ENCODE measurements at places on chromosomes 1 and 21.

GRCh38 chr1:59915516-59915915 is 11.1 kb downstream of the CYP2J2 start:
- no peak for DNase-seq

GRCh38 chr1:2353551-2354438 is 37.6 kb downstream of the MORN1 start:
- no peak for DNase-seq

- peak; percentile 8 for DNase-seq
These were observed 51.1 kb upstream of the CFHR3 start for GRCh38 chr1:196723325-196724185.

DNA sequence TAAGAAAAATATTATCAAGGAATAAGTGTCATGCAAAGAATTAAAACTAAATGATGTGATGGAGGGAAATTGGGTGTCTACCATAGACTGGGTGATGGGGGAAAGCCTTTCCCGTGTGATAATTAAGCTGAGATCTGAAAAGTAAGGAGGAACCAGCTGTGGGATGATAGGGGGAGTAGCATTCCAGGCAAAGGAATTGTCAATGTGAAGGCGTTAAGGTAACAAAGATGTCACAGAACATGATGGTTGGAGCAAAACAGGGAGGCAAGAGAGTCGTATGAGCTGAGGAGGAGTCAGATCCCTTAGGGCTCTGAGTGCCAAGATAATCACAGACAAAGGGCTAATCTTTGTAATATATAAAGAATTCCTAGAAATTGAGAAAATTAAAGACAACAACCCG is 170.1 kb downstream of the CDC7 start:
- DNase-seq, result no peak

- DNase-seq, result no peak
These were observed 94.5 kb upstream of the TSPAN2 start for GRCh38 chr1:115183721-115184259.

- no peak for DNase-seq
These were observed 18.7 kb upstream of the F5 start for GRCh38 chr1:169604781-169605560.

GRCh38 chr1:165616987-165617546 is 14.0 kb upstream of the MGST3 start:
- DNase-seq, result no peak

DNA sequence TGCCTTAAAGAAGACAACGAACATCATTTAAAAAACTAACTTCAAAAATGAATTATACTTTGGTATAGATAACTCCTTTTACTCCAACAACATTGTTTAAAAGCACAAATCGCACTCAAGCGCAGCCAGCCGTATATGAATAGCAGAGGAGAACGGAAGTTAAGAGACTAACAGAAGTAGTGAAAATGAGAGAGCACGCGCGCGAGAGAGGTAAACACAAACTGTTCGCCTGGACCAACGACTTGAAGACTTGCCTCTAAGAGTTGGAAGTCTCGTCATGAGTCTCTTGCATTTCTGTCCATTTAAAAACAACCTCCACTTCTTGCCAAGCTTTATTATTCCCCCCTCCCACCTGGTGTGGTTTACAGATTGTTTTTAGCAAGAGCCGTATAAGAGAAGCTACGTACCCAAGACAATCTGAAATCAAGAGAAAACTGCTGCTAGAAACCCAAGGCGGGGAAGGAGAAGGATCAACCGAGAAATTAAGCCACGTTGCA is 479 bp downstream of the SELENOF start:
- no peak for DNase-seq

- DNase-seq, result no peak
These were observed 2.5 kb downstream of the SLC25A34 start for GRCh38 chr1:15738416-15739113.

- peak; percentile 83 for DNase-seq
These were observed 3.1 kb downstream of the SMIM1 start for GRCh38 chr1:3775490-3776230.

- no peak for DNase-seq
These were observed 4.1 kb upstream of the NPPB start for GRCh38 chr1:11862890-11863289.

DNA sequence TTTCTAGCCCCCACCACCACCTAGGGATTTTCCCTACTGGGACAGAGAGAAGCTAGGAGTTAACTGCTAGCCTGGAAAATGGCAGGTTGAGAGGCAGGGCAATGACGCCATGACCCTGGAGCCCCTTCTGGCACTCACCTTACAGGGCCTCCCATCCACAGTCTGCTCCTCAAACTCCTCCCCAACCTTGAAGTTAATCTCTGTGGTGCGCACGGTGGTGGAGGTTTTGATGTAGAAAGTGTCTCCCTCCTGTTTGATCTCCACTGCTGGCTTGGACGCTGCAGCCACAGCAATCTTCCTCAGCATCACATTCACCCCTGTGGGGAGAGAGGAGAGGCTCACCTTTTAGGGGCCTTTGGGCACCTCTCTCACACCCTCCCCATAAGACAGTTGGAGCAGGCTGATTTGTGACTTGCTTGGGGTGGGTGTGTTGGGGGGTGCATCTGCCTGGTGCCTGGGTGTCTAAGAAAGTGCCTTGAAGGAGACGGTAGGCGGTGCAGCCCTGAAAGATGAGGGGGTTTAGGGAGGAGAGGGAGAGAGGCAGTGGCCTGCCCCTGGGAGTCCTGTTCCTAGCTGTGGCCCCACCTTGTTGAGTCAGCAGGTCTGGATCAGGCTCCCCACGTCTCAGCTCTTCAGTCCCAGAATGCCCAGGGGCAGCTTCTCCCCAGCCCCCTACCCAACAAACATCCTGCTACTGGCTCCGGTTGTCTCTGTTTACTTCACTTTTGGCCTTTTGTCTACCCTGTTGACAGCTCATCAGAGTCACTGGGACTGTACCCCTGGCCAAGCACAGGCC is 4.4 kb downstream of the CRABP2 start:
- DNase-seq, result no peak

GRCh38 chr1:44239331-44239960 is 26.2 kb downstream of the DMAP1 start:
- no peak for DNase-seq

DNA sequence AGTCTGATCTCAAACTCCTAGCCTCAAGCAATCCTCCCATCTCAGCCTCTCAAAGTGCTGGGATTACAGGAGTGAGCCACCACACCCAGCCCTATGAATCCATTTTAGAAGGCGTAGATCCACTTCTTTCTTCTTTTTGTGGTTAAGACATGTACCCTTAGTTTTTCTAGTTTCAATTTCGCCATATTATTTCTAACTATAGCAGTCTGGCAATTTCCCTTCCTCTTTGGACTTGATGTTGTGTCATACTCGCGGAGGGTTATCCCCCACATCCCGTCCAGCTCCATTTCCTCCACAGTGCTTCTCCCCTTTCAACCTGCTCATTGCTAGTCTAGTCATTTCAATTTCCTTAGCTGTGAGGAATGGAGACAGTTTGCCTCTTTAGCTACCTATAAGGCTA is 5.2 kb upstream of the LRRC8D start:
- DNase-seq, result no peak

DNA sequence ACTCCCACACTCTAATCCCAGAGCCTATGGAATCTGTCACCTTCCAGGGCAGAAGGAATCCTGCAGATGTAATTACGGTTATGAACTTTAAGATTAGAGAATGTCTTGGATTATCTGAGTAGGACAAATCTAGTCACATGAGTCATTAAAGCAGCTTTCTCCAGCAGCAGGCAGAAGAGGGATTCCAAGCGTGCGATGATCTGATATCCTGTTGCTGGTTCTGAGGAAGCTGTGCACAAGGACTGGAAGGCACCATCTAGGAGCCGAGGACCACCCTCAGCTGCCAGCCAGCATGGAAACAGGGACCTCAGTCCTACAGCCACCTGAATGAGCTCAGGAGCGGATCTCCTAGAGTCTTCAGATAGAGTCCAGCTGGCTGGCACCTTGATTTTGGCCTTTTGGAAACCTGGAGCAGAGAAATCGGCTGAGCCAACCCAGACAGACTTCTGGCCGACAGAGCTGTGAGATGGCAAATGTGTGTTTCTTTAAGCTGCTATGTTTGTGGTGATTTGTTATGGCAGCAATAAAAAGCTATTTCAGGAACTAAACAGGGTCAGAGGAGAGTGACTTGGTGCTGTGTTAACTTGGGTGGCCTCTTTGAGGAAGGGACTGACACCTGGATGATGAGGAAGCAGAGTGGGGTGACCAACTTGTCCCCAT is 34.5 kb downstream of the LRRN2 start:
- DNase-seq, result no peak

GRCh38 chr1:97105531-97105930 is 383.9 kb downstream of the PTBP2 start:
- DNase-seq, result no peak

GRCh38 chr1:67441739-67442281 is 11.6 kb upstream of the SERBP1 start:
- no peak for DNase-seq

- DNase-seq, result no peak
These were observed 400.0 kb downstream of the MATN1 start for GRCh38 chr1:30323352-30323751.

GRCh38 chr1:43293896-43294760 is 6.7 kb upstream of the TIE1 start:
- no peak for DNase-seq

- DNase-seq, result peak; percentile 72
These were observed 4.3 kb upstream of the SHISA4 start for GRCh38 chr1:201884425-201884824.

DNA sequence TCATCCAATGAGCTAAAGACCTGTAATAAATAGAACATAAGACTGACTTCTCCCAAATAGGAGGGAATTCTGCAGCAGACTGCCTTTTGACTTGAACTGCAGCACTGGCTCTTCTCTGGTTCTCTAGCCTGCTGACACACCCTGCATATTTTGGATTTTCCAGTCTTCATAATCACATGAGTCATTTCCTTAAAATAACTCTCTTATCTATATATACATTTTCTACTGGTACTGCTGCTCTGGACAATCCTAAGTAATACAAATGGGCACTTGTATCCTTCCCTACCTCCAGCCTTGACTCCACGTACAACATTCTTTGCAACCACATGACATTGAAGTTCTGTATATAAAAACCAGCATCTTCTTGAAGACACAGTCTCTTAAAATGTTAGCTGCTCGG is 429.4 kb upstream of the TMPRSS15 start:
- DNase-seq, result no peak

GRCh38 chr21:24369746-24370145 is 1237.5 kb downstream of the MRPL39 start:
- no peak for DNase-seq

- no peak for DNase-seq
These were observed 1246.3 kb downstream of the NCAM2 start for GRCh38 chr21:22244516-22244915.

DNA sequence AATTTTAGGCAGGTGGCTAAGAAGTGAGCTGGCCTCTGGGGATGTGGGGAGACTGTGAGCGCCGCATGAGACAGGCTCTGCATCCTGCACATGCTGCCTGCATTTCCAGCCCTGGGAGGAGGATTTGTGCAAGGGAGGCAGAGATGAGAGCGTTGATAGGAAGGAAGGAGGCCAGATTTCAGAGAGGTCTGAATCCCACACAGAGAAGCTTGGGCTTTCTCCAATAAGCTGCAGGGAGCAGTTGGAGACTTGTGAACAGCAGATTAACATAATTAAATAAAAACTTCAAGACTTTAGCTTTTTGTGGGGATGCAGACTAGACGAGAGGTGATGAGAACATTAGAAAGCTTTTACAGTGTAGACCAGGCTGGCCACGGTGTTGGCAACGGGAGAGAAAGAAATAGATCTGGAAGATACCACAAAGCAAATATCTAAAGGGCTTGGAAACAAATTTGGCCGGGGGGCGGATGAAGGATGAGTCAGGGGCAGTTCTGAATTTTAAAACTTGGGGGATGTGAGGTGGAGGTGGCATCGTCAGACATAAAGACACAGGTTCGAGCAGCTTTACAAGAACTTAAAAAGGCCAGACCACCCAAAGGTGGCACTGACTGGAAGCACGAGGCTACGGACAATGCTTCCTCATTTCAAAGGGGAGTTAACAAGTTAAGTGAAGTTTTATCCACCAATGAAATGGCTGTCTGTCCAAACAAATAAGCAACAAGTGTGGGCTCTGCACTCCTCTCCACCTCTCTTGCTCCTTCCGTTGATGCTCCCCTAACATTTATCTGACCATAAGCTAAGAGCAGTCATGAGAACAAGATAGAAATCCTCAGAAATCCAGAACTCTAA is 57.0 kb downstream of the HIVEP3 start:
- DNase-seq, result no peak

- DNase-seq, result no peak
These were observed 62.4 kb upstream of the RAB4A start for GRCh38 chr1:229208481-229208880.

- DNase-seq, result no peak
These were observed 6.2 kb upstream of the CA6 start for GRCh38 chr1:8939362-8939995.

DNA sequence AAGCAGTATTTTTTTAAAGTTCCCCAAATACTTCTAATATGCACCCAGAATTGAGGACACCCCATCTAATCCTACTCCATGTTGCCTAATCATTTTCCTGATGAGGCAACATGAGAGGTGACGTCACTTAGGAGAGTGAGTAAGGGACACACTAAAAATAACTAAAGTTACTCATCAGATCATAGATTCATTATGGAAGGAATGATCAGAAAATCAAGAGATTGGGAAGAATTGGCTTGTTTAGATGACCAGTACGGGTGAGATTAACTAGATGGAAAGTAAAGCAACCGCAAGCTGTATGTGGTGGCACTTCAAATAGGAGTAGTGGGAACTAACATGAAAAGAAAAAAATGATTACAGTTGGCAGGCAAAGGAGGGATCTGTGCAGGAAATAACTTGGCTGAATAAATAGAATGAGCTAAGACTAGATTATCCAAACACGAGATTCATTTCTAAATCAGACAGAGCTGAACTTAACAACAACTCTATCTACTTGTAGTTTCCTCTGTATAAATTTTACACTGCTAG is 61.4 kb upstream of the CXADR start:
- DNase-seq, result no peak
